CD8-positive, alpha-beta T cell (primary cell): ENCODE measurements at places on chromosomes 5 and 9. TPM values are rescaled to one million over a fixed set of nuclear protein-coding genes. Genes with fewer than 3 reads are reported as not detected.

DNA sequence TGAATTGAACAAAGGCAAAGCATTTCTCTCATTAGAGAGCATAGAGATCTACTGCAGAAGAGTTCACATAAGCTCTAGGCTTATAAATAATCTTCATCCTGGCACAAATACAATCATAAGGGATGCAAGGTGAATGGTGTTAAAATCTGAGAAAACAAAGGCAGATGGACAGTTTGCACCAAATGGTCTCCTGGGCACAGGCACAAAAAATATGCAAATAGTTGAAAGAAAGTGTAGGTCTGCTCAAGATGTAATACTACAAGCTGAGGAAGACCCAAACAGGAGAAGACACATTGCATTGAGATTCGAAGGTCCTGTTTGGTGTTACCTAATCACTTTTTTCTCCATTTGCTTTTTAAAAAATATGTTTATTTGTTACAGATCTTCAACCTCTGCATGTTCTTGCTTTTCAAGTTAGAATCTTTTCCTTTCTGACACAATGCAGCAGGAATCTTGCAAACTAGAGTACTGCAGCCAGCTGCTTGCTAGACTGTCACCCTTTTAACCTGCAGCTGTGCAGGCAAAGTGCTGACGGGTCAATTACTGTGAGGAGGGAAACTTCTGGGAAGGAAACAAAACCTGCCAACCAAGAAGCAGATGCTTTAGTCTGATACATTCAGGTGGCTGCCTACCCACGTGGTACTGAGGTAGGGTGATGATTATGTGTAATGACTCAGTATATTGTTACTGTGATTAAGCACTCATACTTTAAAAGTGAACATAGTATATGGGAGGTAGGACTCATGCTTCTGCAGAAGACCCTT is 1048.6 kb upstream of the SEMA6A start:
- no peak for DNase-seq

DNA sequence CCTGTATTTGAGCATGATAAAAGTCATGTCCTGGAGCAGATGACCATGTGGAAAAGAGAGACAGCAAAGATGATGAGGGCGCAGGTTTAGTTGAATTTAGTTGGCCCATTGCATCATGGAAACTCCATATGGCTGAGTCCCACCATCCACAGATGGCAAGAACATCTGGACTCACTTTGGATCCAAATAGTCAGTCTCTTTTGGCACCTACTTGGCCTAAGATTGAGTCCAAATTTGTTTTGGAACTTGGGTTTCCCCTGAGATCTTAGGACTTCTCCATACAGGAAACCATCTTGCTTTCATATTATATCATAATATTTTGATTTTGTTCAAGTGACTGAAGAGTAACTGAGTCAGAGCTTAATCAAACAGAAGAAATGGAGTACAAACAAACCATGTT is 217.5 kb downstream of the DRD1 start:
- DNase-seq: no peak

DNA sequence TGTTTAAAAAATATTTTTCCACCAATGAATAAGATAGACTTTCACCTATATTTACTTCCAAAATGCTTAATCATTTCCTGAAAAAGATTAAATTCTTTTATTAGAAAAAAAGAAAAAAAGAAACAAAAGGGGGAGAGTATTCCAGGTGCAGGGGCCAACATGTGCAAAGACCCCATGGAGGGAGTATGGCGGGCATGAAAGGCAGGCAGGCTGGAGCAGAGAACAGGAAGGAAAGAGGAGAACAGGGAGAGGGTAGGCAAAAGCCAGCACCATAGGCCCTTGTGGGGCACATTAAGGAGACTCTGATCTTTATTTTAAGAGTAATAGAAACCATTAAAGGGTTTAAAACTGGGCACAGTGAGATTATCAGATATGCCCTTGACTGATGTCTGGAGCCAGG is 16.5 kb upstream of the SAP30L start:
- no peak for DNase-seq

The IPO11 gene
- 17.0 TPM for total RNA-seq
